Kidney epithelial cell (primary cell): ENCODE measurements at places on chromosomes 2 and 18. TPM values are rescaled to one million over a fixed set of nuclear protein-coding genes. Genes with fewer than 3 reads are reported as not detected.
A peak's percentile ranks its signal among the peaks of the same experiment; 100 is the strongest.

DNA sequence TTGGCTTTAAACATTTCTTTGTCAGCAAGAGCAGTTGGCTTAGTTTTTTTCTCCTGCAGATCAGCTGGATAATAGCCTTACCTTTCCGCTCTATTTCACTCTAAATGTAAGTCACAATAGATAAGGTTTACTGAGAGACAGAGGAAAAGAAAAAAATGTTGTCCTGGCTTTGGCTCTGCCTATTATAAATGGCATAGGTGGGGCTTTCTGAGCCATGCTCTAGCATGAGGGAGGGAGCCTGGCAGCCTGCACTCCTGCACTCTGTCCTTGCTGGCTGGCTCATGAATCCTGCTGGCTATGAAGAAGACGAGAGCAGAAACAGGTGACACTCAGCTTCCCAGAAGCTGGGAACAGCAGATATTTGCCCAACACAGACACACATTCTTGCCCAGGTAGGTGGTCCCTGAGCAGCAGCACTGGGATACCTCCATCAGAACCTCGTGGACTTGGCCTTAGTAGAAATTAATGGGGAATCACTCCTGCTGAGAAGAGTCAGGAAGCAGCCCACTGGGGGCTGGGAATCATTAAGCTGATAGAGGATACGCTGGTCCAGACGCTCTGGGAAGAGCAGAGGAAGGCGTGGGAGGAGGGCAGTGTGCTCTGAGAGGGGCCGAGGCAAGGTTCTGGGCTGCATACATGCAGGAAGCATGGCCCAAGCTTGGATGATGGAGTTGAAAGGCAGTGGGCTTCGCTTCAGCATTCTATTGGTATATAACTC is 514.4 kb upstream of the HS6ST1 start:
- no peak for DNase-seq

GRCh38 chr2:231425291-231425810 is 29.8 kb downstream of the B3GNT7 start:
- no peak for DNase-seq

ABCA12 gene
- 7.7 and 9.3 TPM in 2 replicates for total RNA-seq

CIB4 gene
- not detected in 2 replicates for total RNA-seq

KCNE4 gene
- 0.07 and 0.25 TPM in 2 replicates for total RNA-seq

- no peak for DNase-seq
These were observed 41.8 kb upstream of the GRB14 start for GRCh38 chr2:164662868-164663631.

- DNase-seq = peak; percentile 94
These were observed 222.0 kb upstream of the FN1 start for GRCh38 chr2:215657844-215658243.

DNA sequence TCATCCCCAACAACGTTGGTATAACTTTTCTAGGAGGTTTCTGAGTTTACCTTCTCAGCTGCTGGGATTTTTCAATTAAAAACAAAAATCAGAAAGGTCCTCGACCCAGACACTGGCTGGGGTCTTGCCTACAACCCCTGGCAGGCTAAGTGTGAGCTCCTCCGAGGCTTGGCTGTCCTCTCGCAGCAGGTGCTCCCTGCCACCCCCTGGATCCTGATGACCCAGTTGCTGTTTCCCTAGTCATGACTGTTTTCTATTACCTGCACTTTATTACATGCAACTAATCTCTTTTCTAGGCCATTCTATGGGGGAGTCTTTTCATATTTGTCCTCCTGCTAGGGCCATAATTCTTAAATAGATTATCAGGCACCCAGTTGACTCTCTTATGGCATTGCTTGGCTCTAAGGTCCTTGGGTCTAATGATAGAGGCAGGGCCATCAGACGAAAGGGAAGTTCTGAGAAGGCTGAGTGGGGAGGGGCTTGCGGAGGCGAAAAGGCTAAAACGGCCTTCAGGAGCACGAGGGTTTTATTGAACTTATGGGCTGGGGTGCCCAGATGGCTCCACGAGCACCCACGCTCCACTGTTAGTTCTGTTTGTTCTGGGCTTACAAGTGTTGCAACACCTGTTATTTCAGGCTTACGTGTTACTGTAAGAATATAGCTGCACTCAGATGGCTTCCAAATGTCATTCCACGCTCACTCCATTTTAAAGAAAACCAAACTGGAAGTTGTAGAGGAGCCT is 166.0 kb downstream of the NCK2 start:
- DNase-seq = no peak

DNA sequence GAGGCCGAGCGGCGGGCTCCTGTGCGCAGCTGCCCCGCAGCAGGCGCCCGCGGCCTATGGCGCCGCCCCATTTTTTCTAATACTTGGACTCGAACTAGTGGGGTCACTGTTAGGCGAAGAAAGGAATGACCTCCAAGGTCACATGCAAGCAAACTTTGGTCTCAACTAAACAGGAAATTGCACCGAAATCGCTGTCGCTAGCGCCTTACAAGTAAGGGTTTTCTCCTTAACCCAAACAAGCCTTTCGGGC is 339 bp downstream of the ACAA2 start:
- no peak for DNase-seq

DNA sequence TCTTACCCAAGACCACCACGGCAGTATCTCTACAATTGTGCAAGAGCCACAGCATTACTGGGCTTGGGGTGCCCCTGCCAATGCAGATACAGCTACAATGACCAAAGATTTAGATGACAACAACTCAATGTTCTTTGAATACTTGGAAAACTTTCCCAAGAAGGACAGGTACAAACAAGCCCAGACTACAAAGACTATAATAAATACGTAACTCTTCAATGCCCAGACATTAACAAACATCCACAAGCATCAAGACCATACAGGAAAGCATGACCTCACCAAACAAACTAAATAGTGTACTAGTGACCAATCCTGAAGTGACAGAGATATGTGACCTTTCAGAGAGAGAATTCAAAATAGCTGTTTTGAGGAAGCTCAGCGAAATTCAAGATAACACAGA is 62.8 kb downstream of the ICA1L start:
- DNase-seq = no peak

CLHC1 gene
- 5.8 and 16.5 TPM in 2 replicates for total RNA-seq

DNA sequence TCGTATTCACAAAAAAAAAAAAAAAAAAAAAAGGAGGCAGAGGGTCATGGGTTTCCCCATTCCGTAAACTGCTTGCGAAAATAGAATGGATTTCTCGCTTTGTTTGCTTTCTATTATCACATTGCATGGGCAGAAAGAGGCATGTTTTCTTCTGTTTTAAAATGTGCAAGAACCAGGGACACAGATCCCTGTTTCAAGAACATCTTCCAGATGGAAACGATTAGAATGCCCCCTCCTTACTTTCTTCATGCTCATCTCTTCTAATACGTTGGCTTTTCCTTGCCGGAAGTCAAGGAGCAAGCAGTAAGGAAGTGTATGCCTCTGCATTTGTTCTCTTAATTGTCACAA is 51.0 kb upstream of the ZNF516 start:
- no peak for DNase-seq

GRCh38 chr2:187364696-187365095 is 83.4 kb downstream of the CALCRL start:
- DNase-seq = no peak

DNA sequence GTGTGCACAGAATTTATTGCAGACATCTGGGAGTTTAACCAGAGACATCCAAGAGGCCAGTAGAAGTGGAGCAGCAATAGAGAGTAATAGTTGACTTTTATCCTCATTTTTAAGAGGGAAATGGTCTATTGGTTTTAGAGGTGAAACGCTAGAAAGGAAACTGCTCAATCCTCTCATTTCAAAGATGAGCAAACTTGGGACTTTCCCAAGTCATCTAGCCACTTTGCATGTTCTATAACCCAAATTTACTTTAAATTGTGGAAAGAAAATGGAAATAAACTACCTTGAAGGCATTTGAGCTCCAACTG is 601.7 kb downstream of the ARHGAP15 start:
- DNase-seq = no peak

GRCh38 chr2:18454692-18455235 is 105.7 kb downstream of the RDH14 start:
- no peak for DNase-seq

DNA sequence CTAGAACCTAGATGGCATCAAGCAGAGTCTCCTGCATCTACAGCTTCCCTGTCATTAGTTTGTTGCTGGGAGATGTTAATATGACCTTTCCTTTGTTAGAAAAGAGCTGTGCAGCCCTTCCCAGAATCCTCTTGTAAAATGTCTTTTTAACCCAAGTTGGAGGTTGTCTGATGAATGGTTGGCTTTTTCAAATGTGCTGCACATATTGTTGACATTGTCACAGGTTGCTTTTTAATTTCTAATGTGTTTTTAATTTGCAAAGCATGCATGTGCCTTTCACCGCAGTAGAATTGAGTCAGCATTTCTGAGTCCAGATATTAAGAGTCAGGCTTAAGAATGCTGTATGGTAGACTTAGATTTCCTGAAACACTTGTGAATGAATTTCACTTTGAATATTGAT is 120.8 kb downstream of the GREB1L start:
- DNase-seq = no peak

UGT1A5 gene
- not detected in 2 replicates for total RNA-seq

MOCOS gene
- total RNA-seq = 15.3 and 20.7 TPM in 2 replicates

GRCh38 chr2:15253835-15254286 is 307.3 kb downstream of the NBAS start:
- DNase-seq = no peak

DNA sequence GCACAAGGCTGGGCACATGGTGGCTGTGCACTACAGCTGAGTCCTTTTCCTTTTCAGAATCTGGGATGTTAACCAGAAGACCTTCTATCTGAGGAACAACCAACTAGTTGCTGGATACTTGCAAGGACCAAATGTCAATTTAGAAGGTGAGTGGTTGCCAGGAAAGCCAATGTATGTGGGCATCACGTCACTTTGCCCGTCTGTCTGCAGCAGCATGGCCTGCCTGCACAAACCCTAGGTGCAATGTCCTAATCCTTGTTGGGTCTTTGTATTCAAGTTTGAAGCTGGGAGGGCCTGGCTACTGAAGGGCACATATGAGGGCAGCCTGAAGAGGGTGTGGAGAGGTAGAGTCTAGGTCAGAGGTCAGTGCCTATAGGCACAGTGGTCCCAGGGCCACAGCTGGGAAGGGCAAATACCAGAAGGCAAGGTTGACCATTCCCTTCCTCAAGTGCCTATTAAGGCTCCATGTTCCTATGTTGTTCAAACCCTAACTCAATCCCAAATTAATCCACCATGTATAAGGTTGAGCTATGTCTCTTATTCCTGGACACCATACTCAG is 2.2 kb downstream of the IL1RN start:
- DNase-seq = no peak

MTHFD2 gene
- 157 and 173 TPM in 2 replicates for total RNA-seq

DNA sequence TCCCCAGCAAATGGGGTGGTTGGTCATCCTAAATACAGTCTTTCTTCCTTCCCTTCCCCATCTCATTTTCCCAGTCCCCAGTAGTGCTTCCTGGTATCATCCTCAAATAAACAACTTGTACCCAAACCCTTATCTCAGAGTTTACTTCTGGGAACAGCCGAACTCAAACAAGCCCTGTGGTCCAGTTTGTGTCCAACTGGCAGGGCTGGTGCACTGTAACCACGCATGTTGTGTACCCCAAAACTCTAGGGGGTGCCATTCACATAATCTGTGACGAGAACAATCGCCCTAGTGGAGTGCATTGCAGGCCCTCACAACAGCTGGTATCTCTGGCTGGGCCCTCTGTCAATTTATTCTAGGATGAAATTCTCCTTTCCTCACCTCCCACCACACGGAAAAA is 366.2 kb downstream of the TNS1 start:
- DNase-seq = no peak

DQX1 gene
- not detected in 2 replicates for total RNA-seq

TRIM43 gene
- not detected in 2 replicates for total RNA-seq

DNA sequence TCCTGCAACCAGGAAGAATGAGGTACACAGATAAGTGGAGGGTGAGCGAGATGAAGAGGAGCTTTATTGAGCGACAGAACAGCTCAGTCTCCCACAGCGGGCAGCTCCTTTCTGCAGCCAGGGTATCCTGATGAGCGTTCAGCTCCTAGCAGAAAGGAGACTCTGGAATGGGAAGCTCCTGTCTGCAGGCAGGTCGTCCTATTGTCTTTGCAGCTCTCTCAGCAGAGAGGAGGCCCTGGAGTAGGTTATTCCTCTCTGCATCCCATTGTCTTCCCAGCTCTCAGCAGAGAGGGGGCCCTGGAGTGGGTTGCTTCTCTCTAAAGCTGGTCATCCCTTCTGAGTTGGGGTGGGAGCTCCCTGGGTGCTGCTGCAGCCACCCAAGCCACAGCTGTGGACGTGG is 41.2 kb downstream of the TAF1B start:
- no peak for DNase-seq

DNA sequence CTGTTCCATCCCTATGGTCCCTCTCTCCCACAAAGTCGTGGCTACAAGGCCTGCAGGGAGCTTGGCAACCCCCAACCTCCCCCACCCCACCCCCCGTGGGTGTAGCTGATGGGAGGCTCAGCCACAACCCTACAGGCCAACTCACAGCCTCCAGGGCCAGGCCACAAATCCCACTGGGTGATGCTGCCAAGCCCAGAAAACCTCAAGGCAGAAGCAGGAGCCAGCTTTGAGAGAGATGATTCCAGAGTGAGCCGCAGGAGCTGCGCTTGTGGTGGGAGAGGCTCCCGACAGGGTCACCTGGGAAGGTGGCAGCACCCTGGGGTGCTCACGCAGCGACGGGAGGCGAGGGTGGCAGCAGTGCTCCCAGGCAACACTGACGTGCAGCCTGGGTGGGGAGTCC is 44.8 kb downstream of the ADCY3 start:
- no peak for DNase-seq

- DNase-seq = no peak
These were observed 127.2 kb downstream of the LRRTM4 start for GRCh38 chr2:77395011-77395410.

DNA sequence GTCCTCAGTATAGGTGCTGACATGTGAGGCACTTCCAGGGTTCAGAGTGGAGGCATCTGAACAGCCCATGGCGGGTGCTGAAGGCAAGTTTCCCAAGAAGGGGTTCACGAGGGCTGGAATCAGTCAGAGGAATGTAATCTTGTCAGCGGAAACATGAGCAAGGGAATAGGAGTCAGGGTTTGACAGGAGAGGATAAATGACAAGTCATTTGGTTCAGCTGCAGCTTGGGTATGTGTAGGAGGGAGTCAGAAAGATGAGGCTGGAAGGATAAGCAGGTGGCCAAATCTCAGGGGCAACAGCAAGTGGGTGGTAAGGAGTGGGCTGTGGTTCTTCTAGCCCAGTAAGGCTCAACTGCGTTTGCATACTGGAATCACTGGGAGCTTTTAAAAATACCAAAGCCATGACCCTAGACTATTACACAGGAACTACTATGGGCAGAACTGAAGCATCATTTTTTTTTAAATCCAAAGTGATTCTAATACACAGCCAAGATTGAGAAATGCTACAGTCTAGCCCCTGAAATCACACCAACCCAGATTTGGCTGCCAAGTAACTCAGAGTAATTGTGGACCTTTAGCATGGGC is 41.8 kb upstream of the NAB1 start:
- DNase-seq = no peak

GRCh38 chr18:74257083-74257482 is 34.7 kb downstream of the CYB5A start:
- DNase-seq = no peak

GRCh38 chr2:157190151-157190550 is 67.4 kb upstream of the GALNT5 start:
- peak; percentile 26 for DNase-seq
